Purkinje cell (primary cell): ENCODE measurements at places on chromosomes 5 and 9. TPM values are rescaled to one million over a fixed set of nuclear protein-coding genes. Genes with fewer than 3 reads are reported as not detected.

The FGD3 gene
- not detected in 2 replicates for polyA plus RNA-seq

The KIF27 gene
- 5.7 and 9.6 TPM in 2 replicates for polyA plus RNA-seq

The EIF4EBP3 gene
- polyA plus RNA-seq = 5.5 and 7.7 TPM in 2 replicates

The LEAP2 gene
- 0.54 and 2.1 TPM in 2 replicates for polyA plus RNA-seq

The PTPA gene
- 13.9 and 22.8 TPM in 2 replicates for polyA plus RNA-seq

The ENTREP1 gene
- polyA plus RNA-seq = 3.5 and 6.7 TPM in 2 replicates

The CCL27 gene
- 0.66 TPM in 1 of 2 replicates, not detected in the other for polyA plus RNA-seq

The SLC44A1 gene
- 6.8 and 9.7 TPM in 2 replicates for polyA plus RNA-seq

The CCDC171 gene
- 2.3 and 4.4 TPM in 2 replicates for polyA plus RNA-seq

The C1QTNF2 gene
- polyA plus RNA-seq = 2.4 and 4.7 TPM in 2 replicates

The BTNL9 gene
- not detected in 2 replicates for polyA plus RNA-seq

The ERBIN gene
- polyA plus RNA-seq = 2.9 and 4.2 TPM in 2 replicates

The SYNPO gene
- polyA plus RNA-seq = 0.25 and 4.6 TPM in 2 replicates

The F12 gene
- 1.3 and 2.0 TPM in 2 replicates for polyA plus RNA-seq

The GABRP gene
- 0.38 and 0.50 TPM in 2 replicates for polyA plus RNA-seq

The PLAC8L1 gene
- polyA plus RNA-seq = not detected in 2 replicates

The TNPO1 gene
- polyA plus RNA-seq = 12.3 and 16.4 TPM in 2 replicates

The PCDHGA10 gene
- polyA plus RNA-seq = 6.1 and 7.8 TPM in 2 replicates

The ANKRD31 gene
- 0.32 and 0.42 TPM in 2 replicates for polyA plus RNA-seq

The ENHO gene
- 6.1 and 15.2 TPM in 2 replicates for polyA plus RNA-seq

The FBP2 gene
- polyA plus RNA-seq = not detected in 2 replicates

The EQTN gene
- 10.0 and 15.1 TPM in 2 replicates for polyA plus RNA-seq

The IL5 gene
- not detected in 2 replicates for polyA plus RNA-seq

The PPP2R2B gene
- 115 and 131 TPM in 2 replicates for polyA plus RNA-seq

The PTBP3 gene
- 4.2 and 4.9 TPM in 2 replicates for polyA plus RNA-seq

The NTRK2 gene
- 8.1 and 20.2 TPM in 2 replicates for polyA plus RNA-seq

The ISL1 gene
- 0.10 TPM in 1 of 2 replicates, not detected in the other for polyA plus RNA-seq

The IFNE gene
- polyA plus RNA-seq = not detected in 2 replicates

The PRRT1B gene
- not detected in 2 replicates for polyA plus RNA-seq

The PCDHB15 gene
- polyA plus RNA-seq = 28.7 and 30.0 TPM in 2 replicates
